ENCODE measurements at places on chromosomes 11 and 22.

GRCh38 chr11:72144807-72145565, 9.5 kb downstream of the FOLR3 start:
- no peak for DNase-seq

- DNase-seq, result no peak
Observed at GRCh38 chr11:119784421-119784820, 55.4 kb upstream of the NECTIN1 start.

GRCh38 chr11:86740628-86741483, 59.5 kb upstream of the PRSS23 start:
- peak; percentile 96 for DNase-seq

DNA sequence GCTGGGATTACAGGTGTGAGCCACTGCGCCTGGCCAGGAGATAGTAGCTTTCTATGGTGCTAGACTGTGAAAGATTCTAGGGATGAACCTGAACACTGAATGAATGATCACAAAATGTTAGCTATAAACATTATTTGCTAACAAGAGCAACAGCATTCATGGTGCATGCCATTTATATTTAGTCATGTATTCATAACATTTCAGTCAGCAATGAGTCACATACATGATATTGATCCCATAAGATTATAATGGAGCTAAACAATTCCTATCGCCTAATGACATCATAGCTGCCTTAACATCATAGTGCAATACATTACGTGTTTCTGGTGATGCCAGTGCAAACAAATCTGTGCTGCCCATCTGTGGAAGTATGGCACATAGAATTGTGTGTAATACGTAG, 164.1 kb downstream of the ARHGAP42 start:
- no peak for DNase-seq

DNA sequence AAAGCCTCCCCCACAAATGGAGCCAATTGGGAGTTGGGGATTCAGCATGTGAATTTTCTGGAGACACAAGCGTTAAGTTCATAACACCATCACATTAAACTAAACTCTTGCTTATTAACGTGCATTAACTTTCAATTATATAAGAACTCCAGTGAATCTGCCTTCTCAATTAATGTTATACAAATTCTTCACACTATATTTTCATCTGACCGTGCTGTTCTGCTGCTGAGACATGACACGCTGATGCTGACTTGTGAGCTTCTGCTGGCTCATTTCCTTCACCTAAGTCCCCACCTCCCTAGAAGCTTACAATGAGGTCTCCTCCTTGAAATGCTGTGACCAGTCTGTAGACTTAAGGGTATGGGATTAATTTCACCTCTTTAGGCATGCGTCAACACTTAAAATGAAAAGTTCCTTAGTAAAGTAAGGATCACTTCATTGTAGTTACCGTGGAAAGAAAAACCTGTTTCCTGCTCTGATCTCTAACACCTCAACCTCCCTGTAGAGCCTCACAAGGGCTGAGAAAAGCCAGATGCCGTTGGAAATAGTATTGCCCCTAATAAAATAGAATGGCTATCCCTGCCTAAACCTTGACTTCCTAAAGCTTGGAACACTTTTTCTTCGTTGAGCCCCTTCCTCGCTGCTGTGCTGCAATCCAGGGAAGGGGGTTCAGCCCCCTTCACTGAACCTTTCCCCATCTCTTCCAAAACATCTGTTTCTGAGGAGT, 2.2 kb downstream of the HBG2 start:
- DNase-seq, result no peak

GRCh38 chr11:107385361-107385981, 72.2 kb downstream of the CWF19L2 start:
- no peak for DNase-seq
